ENCODE measurements at places on chromosomes 5 and 9.
A peak's percentile ranks its signal among the peaks of the same experiment; 100 is the strongest.

DNA sequence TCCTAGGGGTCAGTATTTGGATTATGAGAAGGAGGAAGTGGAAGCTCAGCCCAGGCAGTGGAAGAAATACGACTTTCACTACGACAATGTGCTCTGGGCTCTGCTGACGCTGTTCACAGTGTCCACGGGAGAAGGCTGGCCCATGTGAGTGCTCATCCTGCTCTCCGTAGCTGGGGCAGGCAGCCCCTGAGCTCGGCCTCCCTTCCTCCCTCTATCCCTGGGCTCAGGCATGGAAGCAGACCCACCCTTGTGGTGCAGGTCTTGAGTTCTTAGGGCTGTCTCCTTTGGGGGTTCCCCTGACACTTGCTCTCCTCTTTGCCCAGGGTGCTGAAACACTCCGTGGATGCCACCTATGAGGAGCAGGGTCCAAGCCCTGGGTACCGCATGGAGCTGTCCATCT, 180.1 kb downstream of the CACNA1B start:
- DNase-seq: no peak

GRCh38 chr5:57937025-57937424, 454.4 kb upstream of the ACTBL2 start:
- DNase-seq: no peak

DNA sequence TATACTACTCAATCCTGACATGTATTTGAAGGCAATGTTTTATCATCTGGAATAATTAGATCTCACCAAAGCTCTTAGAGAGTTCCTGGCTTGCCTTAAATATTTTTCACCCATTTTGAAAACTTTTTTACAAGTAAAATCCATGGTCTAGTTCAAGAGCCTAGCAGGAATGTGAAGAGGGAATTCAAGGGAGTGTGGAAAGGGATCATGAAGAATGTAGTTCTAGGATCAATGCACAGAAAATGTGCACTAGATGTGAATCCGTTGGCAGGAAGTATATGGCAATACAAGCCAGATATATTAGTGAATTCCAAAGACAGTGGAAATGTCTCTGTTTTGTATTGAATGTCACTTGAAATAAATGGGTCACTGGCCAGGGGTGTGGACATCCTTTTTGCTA, 167.9 kb upstream of the MOCS2 start:
- no peak for DNase-seq

- no peak for DNase-seq
Observed at GRCh38 chr5:100409660-100410151, 125.5 kb upstream of the FAM174A start.

DNA sequence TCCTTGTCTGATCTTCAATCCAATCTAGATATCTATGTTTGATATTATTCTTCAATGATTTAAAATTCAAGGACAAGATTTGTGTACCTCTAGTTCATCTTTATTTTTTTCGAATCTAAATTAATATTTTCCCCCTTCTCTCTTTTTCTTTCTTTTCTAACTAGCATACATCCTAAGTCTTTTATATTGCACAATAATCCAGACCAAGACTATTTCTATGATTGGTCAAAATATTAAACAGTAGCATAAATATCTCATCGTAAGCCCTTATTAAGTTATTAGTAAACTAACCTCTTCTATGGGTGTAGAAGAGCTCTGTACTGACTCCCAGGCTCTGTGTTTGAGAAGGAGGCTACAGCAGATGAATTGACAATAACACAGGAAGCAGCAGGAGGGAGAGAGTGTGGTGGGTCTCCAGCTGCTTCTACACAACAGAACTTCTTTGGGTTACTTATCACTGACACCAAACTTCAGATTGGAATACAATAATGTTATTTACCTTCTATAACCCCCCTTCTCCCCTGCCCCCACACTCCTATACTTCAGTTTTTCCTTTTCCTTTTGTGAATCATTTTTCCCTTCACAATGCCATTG, 11.9 kb upstream of the PLCXD3 start:
- no peak for DNase-seq

- peak; percentile 74 for DNase-seq
Observed at GRCh38 chr5:41856644-41857491, 13.4 kb downstream of the OXCT1 start.

GRCh38 chr9:94619026-94619425, 20.3 kb downstream of the FBP1 start:
- no peak for DNase-seq

DNA sequence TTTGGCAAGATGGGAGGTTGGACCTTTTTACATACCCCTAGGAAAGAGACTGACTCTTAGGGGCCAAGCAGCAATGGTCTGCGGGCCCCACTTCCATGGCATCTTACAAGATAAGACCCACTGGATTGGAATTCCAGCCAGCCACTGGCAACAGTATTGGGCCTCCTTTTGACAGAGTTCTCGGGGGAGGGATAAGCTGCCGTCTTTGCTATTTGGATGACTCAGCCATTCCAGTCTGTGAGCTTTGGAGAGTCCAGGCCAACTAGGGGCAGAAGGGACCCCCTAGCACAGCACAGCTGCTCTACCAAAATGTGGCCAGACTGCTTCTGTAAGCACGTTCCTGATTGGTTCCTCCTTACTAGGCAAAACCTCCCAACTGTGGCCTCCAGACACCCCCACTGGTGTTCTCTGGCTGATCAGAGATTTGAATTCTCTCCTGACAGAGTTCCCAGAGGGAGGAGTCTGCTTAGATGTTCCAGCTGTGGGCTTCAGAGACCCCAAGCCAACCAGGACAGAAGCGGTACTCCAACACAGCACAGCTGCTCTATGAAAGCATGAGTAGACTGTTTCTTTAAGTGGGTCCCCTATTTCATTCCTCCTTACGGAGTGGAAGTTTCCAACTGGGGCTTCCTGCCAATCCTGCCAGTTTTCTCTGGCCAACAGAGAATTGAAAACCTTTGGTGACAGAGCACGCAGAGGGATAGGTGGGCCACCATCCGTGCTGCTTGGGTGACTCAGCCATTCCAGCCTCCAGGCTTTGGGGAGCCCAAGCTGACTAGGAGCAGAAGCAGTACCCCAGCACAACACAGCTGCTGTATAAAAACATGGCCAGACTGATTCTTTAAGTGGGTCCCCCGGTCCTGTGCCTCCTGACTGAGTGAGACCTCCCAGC, 672.1 kb upstream of the RIOK2 start:
- peak; percentile 41 for DNase-seq

Measured in urothelium cell line (cell line).